ENCODE measurements at places on chromosomes 4 and X. TPM values are rescaled to one million over a fixed set of nuclear protein-coding genes. Genes with fewer than 3 reads are reported as not detected.

The CCNA2 gene
- 147 TPM for total RNA-seq

The PPEF2 gene
- total RNA-seq: not detected

The MGAT4D gene
- not detected for total RNA-seq

DNA sequence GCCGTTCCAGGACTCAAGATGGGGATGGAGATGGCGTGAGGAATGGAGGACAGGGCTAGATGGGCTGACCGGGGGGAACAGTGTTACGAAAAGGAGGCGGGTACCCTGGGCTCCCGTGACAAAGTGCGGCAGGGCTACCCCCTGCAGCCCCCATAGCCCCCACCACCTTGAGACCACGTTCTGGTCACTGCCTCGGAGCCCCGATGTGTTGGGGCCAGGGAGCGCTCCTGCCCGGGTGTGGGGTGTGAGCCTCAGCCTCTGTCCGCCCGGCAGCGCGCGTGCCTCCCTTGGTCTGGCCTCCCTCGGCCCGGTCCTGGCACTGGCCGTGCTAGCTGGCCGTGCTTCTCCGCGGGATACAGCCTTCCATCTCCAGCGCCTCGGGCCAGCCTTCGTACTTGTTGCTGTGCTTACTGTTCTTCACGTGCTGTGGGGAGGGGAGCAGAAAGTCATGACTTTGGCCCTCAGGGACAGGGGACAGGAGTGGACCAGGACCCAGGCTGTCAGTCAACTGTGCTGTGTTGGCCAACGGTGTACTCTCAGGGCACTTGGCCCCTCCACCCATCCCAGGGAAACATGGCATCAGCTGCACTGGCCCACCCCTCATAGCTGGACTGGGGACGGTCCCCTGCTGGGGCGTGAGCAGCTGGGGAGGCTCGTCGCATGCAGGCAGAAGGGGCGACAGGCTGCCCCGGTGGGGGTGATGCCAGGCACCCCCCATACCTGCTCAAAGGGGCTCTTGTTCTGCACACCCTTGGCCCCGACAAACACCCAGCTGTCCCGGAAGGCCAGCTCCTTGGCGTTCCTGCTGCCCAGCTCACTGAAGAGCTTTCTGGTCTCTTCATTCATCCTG, 9.3 kb downstream of the FAM3A start:
- H3K4me1 ChIP-seq: peaks cover 8% of the 10 kb centered on the region
- no peak overlapping the region for H3K27ac ChIP-seq
- H3K36me3 ChIP-seq: peaks cover 59% of the 10 kb centered on the region
- no peaks in the 10 kb centered on the region for H3K27me3 ChIP-seq

DNA sequence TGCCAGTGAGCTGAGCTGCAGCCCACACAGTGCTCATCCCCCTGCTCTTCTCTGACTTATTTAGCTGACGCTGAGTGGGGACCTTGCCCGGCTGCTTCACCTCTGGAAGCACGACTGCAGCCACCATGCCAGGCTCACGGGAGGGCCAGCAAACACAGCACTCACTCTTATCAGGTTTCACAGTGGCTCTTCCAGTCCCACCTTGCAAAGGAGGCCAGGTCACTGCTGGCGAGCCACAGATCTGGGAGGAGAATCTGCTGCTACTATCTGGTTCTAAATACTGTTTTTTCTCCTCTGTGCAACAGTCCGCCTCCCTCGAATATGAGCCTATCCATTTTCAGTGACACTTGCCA, 6.7 kb upstream of the SPON2 start:
- H3K36me3 ChIP-seq: no peaks in the 10 kb centered on the region
- no peak overlapping the region for H3K27ac ChIP-seq
- peaks cover 34% of the 10 kb centered on the region for H3K4me1 ChIP-seq
- H3K27me3 ChIP-seq: no peaks in the 10 kb centered on the region
- peak; percentile 78 for DNase-seq

DNA sequence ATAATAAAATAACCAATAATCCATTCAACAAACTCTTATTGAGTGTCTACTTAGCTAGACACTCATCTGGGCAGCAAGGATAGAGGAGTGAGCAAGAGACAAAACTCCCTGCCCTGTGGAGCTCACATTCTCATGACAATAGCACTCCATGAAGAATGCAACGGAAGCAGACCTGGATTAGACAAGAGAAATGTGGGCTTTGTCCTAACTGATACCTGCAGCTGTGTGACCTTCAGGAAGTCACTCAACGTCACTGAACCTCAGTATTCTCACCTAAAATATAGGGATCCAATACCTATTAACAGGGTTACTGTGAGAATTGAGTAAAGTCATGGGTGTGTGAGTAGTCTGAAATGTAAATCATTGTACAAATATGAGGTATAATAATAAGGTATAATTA, 61.2 kb downstream of the NDNF start:
- no peak overlapping the region for H3K27ac ChIP-seq
- H3K4me1 ChIP-seq: no peaks in the 10 kb centered on the region
- no peak overlapping the region for H3K4me3 ChIP-seq
- no peaks in the 10 kb centered on the region for H3K36me3 ChIP-seq
- H3K27me3 ChIP-seq: no peaks in the 10 kb centered on the region
- DNase-seq: no peak

DNA sequence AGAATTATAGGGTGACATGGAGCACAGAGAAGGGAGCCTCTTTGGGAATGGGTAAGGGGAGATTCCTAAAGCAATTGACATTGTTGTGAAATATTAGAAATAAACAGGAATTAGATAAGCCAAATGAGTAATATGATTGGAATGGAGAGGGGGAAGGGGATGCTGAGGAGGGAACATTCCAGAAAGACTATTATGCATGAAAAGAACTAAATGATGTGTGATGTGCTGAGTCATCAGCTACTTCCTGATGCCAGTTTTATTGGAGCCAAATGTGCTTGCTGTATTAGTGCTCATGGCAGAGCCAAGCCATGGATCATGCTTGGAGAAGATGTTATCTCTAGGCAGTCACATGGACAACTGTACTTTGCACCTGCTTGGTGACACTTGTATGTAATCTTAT, 189.0 kb upstream of the HCCS start:
- no peaks in the 10 kb centered on the region for H3K36me3 ChIP-seq
- no peak overlapping the region for H3K4me3 ChIP-seq
- no peaks in the 10 kb centered on the region for H3K4me1 ChIP-seq

- no peak overlapping the region for H3K27ac ChIP-seq
- H3K27me3 ChIP-seq: no peaks in the 10 kb centered on the region
- no peak overlapping the region for H3K4me3 ChIP-seq
- no peaks in the 10 kb centered on the region for H3K36me3 ChIP-seq
- DNase-seq: no peak
- peaks cover 5% of the 10 kb centered on the region for H3K4me1 ChIP-seq
Measured at GRCh38 chr4:128649161-128649560, 160.3 kb upstream of the JADE1 start.

DNA sequence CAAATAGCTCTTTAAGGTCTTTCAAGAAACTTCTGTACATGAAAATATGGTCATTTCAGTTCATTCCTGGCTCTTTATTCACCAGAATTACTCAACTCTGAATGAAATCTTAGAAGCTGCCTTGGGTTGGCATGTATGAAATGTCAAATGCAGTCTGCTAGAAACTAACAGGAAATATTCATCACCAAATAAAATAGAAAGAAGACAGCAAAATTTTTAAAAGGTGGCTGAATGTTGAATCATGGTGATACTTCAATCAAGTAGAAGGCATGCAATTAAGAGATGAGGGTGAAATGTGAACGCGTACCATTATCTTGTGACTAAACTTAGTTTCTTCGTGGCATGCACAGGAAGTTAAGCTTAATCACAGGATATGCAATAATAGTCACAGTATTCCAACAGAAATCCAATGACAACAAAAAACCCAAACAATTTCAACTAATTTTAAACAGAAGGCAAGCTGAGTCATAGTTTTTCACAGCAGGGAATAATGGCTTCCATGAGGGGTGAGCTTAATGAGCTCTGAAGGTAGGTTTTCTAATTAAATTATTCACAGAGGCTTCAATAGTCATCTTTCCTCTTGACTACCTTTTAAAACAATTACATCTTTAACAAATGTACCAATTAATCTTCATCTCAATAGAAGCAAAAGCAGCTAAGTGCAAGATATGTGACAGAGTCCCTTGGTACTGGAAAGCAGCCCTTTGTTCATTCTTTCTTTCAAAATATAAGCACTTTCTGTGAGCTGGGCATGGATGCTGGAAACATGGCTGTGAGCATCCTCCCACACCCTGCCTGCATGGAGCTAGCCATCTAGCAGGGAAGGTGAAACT, 44.5 kb downstream of the SCFD2 start:
- no peak overlapping the region for H3K27ac ChIP-seq
- H3K4me1 ChIP-seq: no peaks in the 10 kb centered on the region
- DNase-seq: no peak
- no peaks in the 10 kb centered on the region for H3K27me3 ChIP-seq
- no peaks in the 10 kb centered on the region for H3K36me3 ChIP-seq

GRCh38 chrX:24799565-24799964, 105.8 kb downstream of the POLA1 start:
- no peaks in the 10 kb centered on the region for H3K27me3 ChIP-seq
- DNase-seq: no peak
- no peaks in the 10 kb centered on the region for H3K4me1 ChIP-seq
- no peak overlapping the region for H3K27ac ChIP-seq
- H3K36me3 ChIP-seq: peaks cover 39% of the 10 kb centered on the region

DNA sequence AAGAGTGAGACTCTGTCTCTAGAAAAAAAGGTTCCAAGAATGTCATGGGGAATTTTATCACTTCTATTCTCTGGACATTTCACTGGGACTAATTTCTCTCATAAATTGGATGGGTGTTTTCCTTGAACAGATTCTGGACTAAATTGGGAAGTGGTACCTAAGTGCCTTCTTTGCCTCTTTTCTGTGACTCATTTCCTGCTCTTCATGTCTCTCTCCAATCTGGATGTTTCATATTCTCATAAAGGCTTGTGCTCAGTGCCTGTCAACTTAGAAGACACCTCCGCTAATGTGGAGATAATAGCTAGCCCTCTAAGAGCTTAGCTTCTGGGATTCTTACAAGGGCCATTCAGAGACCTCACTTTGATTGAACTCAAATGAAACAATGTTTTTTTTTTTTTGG, 38.0 kb upstream of the IGFBP7 start:
- no peaks in the 10 kb centered on the region for H3K27me3 ChIP-seq
- no peaks in the 10 kb centered on the region for H3K4me1 ChIP-seq
- H3K27ac ChIP-seq: no peak overlapping the region
- no peak for DNase-seq

GRCh38 chrX:46722742-46723568, 36.0 kb downstream of the SLC9A7 start:
- no peak overlapping the region for H3K4me3 ChIP-seq
- H3K27me3 ChIP-seq: peaks cover 5% of the 10 kb centered on the region
- H3K4me1 ChIP-seq: no peaks in the 10 kb centered on the region
- no peak for DNase-seq
- H3K36me3 ChIP-seq: no peaks in the 10 kb centered on the region

Measured in K562 (cell line).